ENCODE measurements at places on chromosomes 2 and 18.

GRCh38 chr2:102637358-102637757 lies 18.0 kb downstream of the SLC9A2 start:
- DNase-seq = no peak

GRCh38 chr2:67286981-67287759 lies 110.0 kb upstream of the ETAA1 start:
- DNase-seq = no peak

DNA sequence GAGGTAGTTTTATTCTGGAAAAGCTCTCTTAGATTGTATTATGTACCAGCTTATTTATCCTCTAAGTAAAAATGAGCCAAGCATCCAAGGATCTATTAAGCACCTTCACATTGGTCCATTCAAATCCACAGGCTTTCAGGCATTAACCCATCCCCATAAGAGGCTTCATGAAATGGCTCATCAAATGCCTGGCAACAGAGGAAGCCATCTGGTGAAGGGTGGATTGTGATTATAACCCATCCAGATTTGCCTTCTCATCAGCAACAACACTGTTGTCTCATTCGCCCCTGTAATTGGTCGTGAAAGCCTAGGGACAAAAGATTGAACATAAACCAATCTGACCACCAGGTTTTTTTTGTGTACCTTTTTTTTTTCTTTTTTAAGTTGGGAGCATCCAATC lies 134.3 kb upstream of the TACR1 start:
- no peak for DNase-seq

GRCh38 chr2:167293172-167293781 lies 405.0 kb downstream of the XIRP2 start:
- no peak for DNase-seq

- DNase-seq = no peak
These were observed 8.2 kb downstream of the CYP26B1 start for GRCh38 chr2:72139471-72139873.

- DNase-seq = no peak
These were observed 3.3 kb downstream of the PTGR3 start for GRCh38 chr18:75205514-75206132.

GRCh38 chr2:29222381-29223179 lies 107.4 kb downstream of the CLIP4 start:
- DNase-seq = no peak

GRCh38 chr18:29078273-29078672 lies 901.3 kb upstream of the CDH2 start:
- no peak for DNase-seq

GRCh38 chr2:18552351-18553077 lies 7.9 kb downstream of the RDH14 start:
- no peak for DNase-seq

Data from CD4-positive, alpha-beta memory T cell (primary cell).